ENCODE measurements at places on chromosomes 12 and 14. TPM values are rescaled to one million over a fixed set of nuclear protein-coding genes. Genes with fewer than 3 reads are reported as not detected.

- peaks cover 7% of the 10 kb centered on the region for H3K4me1 ChIP-seq
- no peaks in the 10 kb centered on the region for H3K27me3 ChIP-seq
- no peak overlapping the region for H3K27ac ChIP-seq
- H3K4me3 ChIP-seq = no peak overlapping the region
- DNase-seq = no peak
Measured at GRCh38 chr14:60116181-60116580, 24.5 kb downstream of the PCNX4 start.

GRCh38 chr14:65470404-65470880 is 57.9 kb downstream of the FUT8 start:
- H3K36me3 ChIP-seq = peaks cover 34% of the 10 kb centered on the region
- no peak overlapping the region for H3K27ac ChIP-seq
- DNase-seq = no peak
- no peak overlapping the region for H3K4me3 ChIP-seq
- H3K27me3 ChIP-seq = no peaks in the 10 kb centered on the region

DNA sequence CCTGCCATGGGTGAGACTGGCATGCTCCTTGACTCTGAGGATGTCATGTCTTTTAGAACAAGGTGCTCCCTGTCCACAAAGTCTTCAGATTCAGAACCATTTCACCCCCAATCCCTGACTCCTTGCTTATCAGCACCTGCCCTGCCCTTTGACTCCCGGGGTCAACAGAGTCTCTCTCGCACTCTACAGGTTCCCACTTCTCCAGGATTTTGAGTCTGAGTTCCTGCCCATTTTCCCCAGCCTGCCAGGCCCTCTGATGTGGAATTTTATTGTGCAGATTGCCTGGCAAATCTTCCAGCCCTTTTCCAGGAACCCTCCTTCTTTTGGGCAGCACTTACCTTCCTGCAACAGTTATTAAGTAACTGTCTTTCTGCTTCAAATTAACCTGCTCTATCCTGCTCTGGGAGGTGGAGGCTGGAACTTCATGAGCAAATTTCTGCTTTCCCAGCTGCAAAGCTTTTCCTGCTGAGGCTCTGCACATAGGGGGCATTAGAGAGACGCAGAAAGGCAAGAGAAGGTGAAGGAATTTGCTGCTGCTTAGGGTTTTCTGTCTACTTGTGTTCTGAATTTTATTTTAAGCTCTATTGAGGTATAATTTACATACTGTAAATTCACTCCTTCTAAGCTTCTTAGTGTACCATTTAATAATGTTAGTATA is 259.1 kb downstream of the PCNX1 start:
- no peak overlapping the region for H3K27ac ChIP-seq
- H3K36me3 ChIP-seq = peaks cover 2% of the 10 kb centered on the region
- peaks cover 28% of the 10 kb centered on the region for H3K4me1 ChIP-seq
- peaks cover 12% of the 10 kb centered on the region for H3K27me3 ChIP-seq
- H3K4me3 ChIP-seq = no peak overlapping the region
- no peak for DNase-seq

- no peak for DNase-seq
- H3K27ac ChIP-seq = no peak overlapping the region
- H3K4me3 ChIP-seq = no peak overlapping the region
- no peaks in the 10 kb centered on the region for H3K4me1 ChIP-seq
- peaks cover 2% of the 10 kb centered on the region for H3K36me3 ChIP-seq
Measured at GRCh38 chr14:55398679-55399078, 13.0 kb downstream of the ATG14 start.

DNA sequence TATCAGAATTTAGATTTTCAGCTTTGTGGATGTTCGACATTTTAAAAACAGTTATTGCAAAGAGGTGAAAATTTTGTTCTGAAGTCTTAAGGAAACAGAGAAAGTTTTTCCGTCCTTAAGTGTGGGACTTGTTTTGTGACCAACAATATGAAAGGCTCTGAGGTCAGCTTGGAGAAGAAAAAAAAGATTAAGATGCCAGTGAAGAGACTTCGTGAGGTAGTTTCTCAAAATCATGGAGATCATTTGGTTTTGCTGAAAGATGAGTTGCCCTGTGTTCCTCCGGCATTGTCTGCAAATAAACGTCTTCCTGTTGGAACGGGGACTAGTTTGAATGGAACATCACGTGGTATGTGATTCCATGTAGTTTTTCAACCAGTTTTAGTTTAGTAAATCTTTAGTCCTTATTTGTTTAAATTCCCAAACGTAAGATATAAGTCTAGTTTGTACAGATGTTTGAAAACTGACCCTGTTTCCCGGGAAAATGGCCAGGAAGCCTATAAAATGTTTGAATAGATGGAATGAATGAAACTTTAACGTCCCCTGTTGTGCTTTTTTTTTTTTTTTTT is 682 bp downstream of the KIAA0586 start:
- no peaks in the 10 kb centered on the region for H3K27me3 ChIP-seq
- peak overlapping the region; percentile 98 for H3K4me3 ChIP-seq
- peaks cover 13% of the 10 kb centered on the region for H3K36me3 ChIP-seq
- H3K4me1 ChIP-seq = peaks cover 34% of the 10 kb centered on the region
- peak overlapping the region; percentile 99 for H3K27ac ChIP-seq
- no peak for DNase-seq

GRCh38 chr12:116537101-116537904 is 21.9 kb upstream of the MAP1LC3B2 start:
- no peaks in the 10 kb centered on the region for H3K27me3 ChIP-seq
- H3K36me3 ChIP-seq = no peaks in the 10 kb centered on the region
- peaks cover 29% of the 10 kb centered on the region for H3K4me1 ChIP-seq
- no peak overlapping the region for H3K27ac ChIP-seq
- peak overlapping the region; percentile 8 for H3K4me3 ChIP-seq

DNA sequence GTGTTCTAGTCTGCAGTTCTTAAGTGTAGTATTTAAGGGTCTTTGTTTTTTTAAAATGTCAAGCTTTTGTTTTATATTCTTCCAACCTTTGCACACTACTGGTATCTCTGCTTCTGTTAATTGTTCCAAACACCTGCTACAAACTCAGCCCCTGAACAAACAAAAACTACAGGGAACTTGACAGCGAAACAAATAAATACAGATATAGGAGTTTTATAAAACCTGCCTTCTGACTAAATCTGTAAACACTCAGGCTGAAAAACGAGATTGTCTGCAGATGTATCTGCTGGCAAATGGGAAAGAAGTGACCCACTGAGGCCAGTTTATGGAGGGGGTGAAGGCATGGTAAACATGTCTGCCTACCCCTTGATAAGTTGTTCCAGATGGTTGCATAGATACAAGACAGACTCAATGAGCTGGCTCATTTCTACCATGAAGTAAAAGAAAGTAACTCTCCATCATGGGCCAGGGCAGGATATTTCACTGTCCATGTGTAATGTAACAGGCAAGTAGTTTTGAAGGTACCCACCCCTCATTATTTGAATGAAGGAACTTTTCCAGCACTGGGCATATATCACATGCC is 75.6 kb downstream of the LMO3 start:
- no peak for DNase-seq
- no peaks in the 10 kb centered on the region for H3K4me1 ChIP-seq
- H3K36me3 ChIP-seq = no peaks in the 10 kb centered on the region
- H3K27ac ChIP-seq = no peak overlapping the region
- H3K4me3 ChIP-seq = no peak overlapping the region

GRCh38 chr12:82838131-82838551 is 151.4 kb downstream of the TMTC2 start:
- no peaks in the 10 kb centered on the region for H3K27me3 ChIP-seq
- no peak overlapping the region for H3K27ac ChIP-seq
- H3K36me3 ChIP-seq = no peaks in the 10 kb centered on the region

GRCh38 chr12:6314776-6315175 is 4.3 kb downstream of the PLEKHG6 start:
- peaks cover 1% of the 10 kb centered on the region for H3K36me3 ChIP-seq
- H3K27ac ChIP-seq = no peak overlapping the region
- peaks cover 22% of the 10 kb centered on the region for H3K4me1 ChIP-seq

- H3K36me3 ChIP-seq = no peaks in the 10 kb centered on the region
- H3K4me1 ChIP-seq = no peaks in the 10 kb centered on the region
- no peak overlapping the region for H3K4me3 ChIP-seq
- H3K27ac ChIP-seq = no peak overlapping the region
- no peaks in the 10 kb centered on the region for H3K27me3 ChIP-seq
- DNase-seq = no peak
Measured at GRCh38 chr12:127257366-127257935, 1009.5 kb upstream of the TMEM132C start.

DNA sequence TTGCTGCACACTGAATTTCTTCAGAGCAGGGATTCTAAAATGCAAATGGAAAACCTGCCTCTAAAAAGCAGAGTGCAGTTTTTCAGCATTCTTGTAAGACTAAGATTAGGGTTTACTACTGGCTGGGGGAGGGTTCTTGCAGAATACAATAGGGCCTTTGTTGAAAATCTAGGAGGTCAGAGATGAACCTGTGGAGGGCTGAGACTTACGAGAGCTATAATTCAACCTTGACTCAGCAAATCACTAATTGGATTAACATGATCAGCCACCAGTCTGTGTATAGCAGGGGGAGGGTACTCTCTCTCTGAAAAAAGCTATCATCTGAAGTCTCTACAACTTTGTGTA is 92.6 kb upstream of the HIF1A start:
- DNase-seq = no peak
- H3K27ac ChIP-seq = no peak overlapping the region
- H3K4me3 ChIP-seq = no peak overlapping the region
- H3K4me1 ChIP-seq = peaks cover 27% of the 10 kb centered on the region

DNA sequence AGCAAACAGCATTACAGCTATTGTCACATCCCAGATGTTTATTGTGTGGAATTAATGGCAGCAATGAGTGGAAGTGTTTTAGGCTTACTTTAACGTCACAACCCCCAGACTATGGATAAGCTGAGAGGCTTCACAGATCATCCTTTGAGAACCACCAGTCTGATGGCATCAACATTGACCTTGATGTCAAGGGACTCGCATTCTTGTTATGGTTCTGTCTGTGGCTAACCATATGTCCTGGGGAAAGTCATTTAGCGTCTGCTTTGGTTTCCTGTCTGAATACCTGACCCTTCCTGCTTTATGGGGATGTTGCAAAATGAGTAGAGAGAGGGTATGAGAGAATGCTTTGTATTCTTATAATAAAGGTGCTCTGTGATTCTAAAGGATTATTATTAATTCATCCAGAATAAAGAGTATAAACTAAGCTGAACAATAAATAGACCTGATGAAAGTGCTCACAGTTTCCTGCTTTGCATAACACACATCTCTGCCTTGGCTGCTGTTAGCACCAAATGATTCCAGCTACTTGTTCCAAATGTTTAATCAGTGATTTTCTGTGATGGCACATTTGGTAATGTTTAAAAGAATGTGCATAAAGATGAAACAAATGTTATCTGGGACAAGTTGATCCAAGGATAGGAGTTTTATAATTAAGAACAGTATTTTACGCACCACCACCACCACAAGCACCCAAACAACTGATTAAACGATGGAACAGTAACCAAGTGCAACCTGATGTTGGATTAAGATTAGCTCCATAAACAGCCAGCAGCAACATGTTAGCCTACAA is 116.9 kb upstream of the LRIG3 start:
- no peak overlapping the region for H3K27ac ChIP-seq
- DNase-seq = no peak
- H3K27me3 ChIP-seq = no peaks in the 10 kb centered on the region

DNA sequence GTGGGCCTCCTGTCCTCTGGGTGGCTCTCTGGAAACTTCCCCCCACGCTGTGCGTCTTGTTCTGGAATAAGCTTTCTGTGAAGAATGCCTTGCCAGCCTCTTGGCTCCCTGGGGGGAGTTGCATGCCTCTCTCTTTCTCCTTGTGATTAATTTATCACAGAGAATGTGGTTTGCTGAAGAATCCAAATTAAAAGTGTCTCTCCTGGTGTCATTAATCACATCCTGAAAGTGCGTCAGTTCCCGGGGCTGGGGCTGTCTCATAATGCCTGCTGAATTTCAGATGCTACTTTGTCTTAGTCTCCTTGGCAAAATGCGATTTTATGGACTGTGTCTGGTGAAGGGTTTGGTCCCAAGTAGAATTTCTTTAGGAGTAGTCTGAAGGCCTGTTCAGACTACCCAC is 787.7 kb upstream of the TMEM132C start:
- H3K36me3 ChIP-seq = no peaks in the 10 kb centered on the region
- no peak for DNase-seq
- H3K4me3 ChIP-seq = no peak overlapping the region
- peaks cover 3% of the 10 kb centered on the region for H3K27me3 ChIP-seq
- no peaks in the 10 kb centered on the region for H3K4me1 ChIP-seq

DNA sequence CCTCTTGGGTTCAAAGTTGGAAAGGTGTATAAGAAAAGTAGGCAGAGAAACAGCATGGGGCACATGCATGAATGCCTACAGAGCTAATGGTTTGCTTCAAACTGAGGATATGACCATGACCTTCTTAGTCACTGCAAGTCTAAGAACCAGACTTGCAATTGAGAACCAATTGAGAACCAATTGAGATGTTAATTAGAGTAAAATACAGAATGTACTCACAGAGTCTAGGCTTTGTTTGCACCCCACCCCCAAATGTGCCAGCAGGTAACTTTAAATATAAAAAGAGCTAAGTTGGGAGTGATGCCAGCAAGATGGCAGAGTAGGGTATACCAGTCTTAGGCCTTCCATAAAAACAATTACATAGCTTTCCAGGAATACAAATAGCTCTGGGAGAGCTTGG is 227.3 kb upstream of the ALG10 start:
- no peaks in the 10 kb centered on the region for H3K36me3 ChIP-seq
- H3K4me1 ChIP-seq = no peaks in the 10 kb centered on the region
- DNase-seq = no peak
- no peaks in the 10 kb centered on the region for H3K27me3 ChIP-seq
- H3K4me3 ChIP-seq = no peak overlapping the region
- H3K27ac ChIP-seq = no peak overlapping the region

DNA sequence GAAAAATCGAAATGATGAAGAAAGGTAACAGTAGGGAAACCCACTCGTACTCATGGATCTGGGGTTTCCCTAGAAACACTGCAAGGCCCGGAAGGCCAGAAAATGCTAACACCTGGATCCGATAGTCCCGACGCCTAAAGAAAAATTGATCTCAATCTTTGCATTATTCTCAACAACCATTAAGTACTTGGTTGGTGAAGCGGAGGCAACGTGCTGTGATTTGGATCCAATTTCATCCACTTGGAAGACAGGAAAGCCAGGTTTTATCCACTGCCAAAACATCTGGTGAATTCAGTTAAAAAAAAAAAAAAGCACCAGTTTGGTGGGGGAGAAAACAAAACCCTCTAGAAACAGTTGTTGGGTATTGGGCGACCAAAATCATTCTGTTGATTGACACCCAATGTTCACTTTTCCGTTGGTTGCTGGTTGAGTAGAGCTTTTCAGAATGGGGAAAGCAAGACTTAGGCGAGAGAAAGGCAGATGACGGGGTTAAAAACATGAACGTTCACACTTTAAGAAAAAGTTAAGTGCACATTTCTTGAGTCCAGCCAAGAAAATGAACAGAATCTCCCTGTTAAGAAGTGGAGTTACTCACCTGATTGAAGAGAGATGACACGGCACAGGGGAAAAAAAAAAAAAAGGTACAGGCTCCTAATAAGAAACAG is 41.9 kb upstream of the MED13L start:
- peak overlapping the region; percentile 80 for H3K27ac ChIP-seq
- peak overlapping the region; percentile 69 for H3K4me3 ChIP-seq
- peaks cover 47% of the 10 kb centered on the region for H3K4me1 ChIP-seq

GRCh38 chr12:82801951-82802610 is 115.4 kb downstream of the TMTC2 start:
- no peak overlapping the region for H3K27ac ChIP-seq
- no peaks in the 10 kb centered on the region for H3K27me3 ChIP-seq
- no peaks in the 10 kb centered on the region for H3K36me3 ChIP-seq
- no peaks in the 10 kb centered on the region for H3K4me1 ChIP-seq
- no peak overlapping the region for H3K4me3 ChIP-seq

GRCh38 chr12:128138125-128138524 is 128.8 kb upstream of the TMEM132C start:
- no peaks in the 10 kb centered on the region for H3K27me3 ChIP-seq
- H3K36me3 ChIP-seq = no peaks in the 10 kb centered on the region
- H3K4me1 ChIP-seq = no peaks in the 10 kb centered on the region
- DNase-seq = no peak
- no peak overlapping the region for H3K27ac ChIP-seq

RPGRIP1 gene
- not detected for total RNA-seq

PRR4 gene
- 1.2 TPM for total RNA-seq

CSAD gene
- total RNA-seq = 38.3 TPM
